Fibroblast of the aortic adventitia (primary cell): ENCODE measurements at places on chromosomes 13 and 19.

- DNase-seq: peak; percentile 38
Observed at GRCh38 chr19:16571283-16571682, 932 bp downstream of the SLC35E1 start.

DNA sequence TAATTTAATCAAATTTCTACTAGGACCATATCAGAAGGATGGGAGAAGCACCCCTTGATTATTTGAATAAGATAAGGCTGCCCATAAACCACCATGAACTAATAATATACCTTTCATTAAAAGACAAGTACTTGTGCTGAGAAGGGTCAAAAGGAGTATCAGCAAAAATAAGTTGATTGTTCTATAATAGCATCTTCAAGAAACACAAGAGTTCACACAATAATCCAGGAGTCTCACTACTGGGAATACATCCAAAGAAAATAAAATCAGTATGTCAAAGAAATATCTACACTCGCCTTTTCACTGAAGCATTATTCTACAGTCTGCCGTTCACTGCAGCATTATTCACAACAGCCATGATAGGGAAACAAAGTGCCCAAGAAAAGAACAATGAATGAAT, 1310.1 kb upstream of the PCDH9 start:
- DNase-seq: no peak

DNA sequence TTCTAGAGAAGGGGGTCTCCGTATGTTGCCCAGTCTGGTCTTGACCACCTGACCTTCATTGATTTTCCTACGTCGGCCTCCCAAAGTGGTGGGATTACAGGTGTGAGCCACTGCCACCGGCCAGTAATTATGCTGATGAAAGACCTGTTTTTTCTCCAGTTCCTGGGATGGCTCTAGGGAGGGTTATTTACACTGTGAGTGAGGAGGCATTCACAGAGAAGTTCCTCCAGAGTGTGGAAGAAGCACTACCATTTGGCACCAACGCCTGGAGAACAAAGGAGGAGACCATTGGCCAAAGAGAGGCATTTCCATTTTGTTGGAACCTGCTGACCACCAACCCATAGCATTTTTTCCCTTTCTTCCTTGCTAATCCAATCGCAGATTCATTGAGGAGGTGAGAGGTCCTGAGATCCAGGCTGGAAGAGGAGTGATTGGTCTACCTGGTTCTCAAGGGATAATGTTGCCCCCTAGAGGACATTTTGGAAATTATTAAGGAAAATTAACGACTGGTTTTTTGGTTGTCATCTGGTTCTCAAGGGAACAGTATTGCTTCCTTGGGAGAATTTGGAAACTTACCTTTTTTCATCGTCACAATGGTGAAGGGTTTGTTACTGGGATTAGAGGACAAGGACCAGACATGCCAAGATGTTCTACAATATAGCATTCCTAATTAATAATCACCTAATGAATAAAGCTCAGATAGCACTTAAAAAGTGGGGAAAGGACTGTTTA, 5.5 kb upstream of the SAE1 start:
- DNase-seq: peak; percentile 88

GRCh38 chr19:5954293-5954692, 23.6 kb downstream of the RANBP3 start:
- no peak for DNase-seq

- DNase-seq: peak; percentile 70
Observed at GRCh38 chr19:44640518-44640917, 3.2 kb upstream of the PVR start.

- DNase-seq: no peak
Observed at GRCh38 chr13:19519049-19519448, 42.3 kb downstream of the TPTE2 start.

- no peak for DNase-seq
Observed at GRCh38 chr19:37763488-37763887, 15.9 kb downstream of the ZNF573 start.

- peak; percentile 61 for DNase-seq
Observed at GRCh38 chr13:96781141-96781540, 213.1 kb downstream of the OXGR1 start.

- DNase-seq: no peak
Observed at GRCh38 chr19:58498316-58499020, 13.3 kb downstream of the SLC27A5 start.

GRCh38 chr13:32802159-32802558, 214.1 kb upstream of the KL start:
- no peak for DNase-seq

- DNase-seq: no peak
Observed at GRCh38 chr13:106490569-106491321, 44.7 kb downstream of the EFNB2 start.

- no peak for DNase-seq
Observed at GRCh38 chr19:13557756-13558398, 51.6 kb upstream of the CACNA1A start.

DNA sequence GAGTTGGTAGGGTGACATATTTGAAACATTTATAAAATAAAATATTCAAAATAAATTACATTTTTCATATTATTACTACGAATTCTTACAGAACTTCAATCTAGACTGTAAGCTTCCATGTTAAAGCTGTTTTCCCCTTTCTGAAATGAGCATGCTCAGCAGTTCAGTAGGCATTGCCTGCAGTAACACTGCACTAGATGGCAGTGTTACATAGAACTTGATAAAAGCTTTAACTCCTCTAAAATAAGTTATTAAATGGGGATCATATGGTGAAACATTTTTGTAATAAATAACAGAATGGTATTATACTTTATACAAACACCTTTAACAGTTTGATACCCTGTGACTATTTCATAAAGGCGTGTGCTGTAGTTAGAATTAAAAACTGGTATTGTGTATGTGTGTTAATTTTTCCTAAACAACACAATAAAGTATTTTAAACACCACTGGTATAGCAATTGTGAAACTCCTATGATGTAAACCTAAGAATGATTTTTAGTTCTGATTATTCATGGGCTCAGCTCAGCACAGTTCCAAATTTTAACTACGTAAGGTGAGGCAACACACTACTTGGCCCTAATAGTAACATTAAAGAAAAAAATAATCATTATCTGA, 11.6 kb upstream of the GPR18 start:
- DNase-seq: peak; percentile 78

GRCh38 chr13:44397766-44398223, 24.2 kb downstream of the SERP2 start:
- DNase-seq: no peak

DNA sequence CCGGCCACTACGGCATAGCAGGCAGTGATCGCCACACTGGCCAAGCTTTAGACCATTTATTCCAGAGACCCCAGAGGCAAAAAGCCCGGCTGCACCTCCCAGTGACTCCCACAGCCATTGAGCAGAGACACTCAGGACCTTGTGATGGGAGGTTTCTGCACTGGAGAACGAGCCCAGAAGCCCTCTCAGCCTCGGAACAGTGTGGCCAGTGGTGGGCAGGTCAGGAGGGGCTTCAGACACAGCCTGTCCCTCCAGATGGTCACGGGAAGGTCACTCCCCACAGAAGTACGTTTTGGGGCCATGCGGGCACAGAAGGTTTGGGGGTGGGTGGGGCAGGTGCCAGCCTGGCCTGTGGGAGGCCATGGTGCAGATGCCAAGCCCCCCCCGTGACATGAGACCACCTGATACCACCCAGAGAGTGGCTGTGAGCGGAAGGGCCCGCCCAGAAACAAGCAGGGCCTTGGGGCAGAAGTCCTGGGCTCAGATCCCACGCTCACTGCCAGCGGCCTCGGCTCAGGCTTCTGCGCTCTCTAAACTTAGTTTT, 599 bp upstream of the F10 start:
- DNase-seq: no peak

DNA sequence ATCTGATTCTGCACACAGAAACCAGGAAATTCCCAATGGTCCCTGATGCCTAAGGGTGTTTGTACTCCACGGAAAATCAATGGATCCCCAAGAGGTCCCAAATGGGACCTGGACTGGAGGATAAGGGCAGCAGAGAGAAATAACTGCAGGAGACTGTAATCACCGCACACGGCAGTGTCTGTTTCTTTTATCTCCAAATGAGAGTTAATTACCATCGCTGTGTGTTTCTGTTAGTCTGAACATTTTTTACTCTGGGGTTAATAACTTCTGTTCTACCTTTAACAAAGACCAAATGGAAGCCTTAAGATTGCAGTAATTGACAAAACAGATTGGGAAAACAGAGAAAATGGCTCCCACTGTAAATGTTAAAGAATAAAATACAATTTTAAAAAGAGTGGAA, 320.9 kb downstream of the DCLK1 start:
- no peak for DNase-seq

GRCh38 chr19:1027650-1028061, 1.2 kb downstream of the CNN2 start:
- DNase-seq: no peak
